ENCODE measurements at places on chromosomes 16 and 17.

DNA sequence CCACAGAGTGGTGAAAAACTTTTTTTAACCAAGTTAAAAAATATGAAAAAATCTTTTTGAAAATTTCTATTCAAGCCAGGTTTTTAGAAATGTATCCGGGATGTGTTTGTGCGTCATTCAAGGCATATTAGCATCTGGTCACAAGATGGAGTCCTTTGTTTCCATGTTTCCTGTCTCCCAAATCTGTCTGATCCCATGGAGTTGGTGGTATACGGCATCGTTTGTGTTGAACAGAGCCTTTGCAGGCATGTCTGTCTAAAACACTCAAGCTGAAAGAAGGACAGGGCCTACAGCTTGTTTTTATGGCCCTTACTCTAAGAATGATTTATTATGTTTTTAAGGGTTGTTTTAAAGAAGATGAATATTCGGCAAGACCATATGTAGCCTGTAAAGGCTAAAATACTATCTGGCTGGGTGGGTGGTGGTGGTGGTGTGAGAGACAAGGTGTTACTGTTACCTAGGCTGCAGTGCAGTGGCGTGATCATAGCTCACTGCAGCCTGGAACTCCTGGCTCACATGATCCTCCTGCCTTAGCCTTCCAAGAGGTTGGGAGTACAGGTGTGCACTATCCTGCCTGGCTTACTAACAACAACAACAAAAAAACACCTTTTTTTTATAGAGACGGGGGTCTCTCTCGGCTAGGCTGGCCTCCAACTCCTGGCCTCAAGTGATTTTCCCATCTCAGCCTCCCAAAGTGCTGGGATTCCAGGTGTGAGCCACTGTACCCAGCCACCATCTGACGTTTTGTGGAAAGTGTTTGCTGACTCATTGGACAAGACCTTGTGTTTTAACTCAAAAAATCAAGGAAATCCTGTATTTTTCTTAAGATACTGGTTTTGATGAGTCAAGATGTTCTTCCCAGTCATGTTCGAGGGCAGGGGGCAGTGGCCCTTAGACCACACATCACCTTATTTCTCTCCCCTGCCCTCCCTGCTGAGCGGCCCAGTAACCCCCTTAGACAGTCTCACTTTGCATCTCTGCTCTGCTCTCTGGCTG, 52.2 kb downstream of the NDE1 start:
- DNase-seq: no peak

DNA sequence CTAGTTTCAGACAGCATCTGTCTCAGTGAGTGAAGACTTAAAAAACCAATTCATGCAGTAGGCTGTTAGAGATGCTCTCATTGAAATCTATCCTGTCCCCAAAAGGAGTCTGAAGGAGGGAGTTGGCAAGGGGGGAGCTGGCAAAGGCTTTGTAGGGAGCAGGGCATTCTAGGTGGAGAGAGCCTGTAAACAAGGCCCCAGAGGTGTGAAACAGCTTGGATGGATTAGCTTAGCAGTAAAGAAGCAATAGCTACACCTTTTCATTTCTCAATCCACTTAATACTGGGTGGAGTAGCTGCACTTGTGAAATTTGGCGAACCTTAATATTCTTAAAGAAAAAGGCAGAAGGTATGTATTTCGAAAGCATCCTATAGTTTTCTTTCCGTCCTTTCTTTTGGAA, 61.8 kb downstream of the KSR1 start:
- no peak for DNase-seq

DNA sequence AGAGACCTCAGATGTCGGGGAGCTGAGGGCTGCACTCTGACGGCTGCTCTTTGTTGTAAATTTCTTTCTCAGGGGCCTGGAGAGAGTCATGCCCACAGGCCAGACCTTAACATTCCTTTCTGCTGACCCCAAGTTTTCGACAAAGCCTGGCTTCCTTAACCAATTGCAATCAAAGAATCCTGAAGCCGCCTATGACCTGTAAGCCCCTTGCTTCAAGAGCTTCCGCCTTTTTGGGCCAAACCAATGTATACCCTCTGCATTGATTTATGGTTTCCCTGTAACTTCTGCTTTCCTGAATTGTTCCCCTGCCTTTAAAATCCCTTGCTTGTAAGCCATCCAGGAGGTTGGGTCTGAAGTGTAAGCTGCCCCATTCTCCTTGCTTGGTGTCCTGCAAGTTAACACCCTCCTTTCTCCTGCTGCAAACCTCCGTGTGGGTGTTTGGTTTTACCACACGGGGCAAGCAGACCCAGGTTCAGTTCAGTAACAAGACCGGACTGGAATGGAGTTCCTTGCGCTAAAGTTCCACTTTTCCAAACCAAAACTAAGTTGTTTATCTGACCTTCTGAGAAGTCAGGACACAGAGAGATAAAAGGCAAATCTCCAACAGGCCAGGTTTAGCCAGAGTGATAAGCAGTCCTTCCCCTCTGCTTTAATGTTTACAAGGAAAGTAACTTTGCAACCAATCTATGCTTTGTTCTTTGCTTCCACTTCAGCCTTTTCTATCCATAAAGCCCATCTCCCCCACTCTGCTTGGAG, 141.6 kb downstream of the KCNJ12 start:
- no peak for DNase-seq

- no peak for DNase-seq
Measured at GRCh38 chr16:30147843-30148510, 25.0 kb upstream of the MAPK3 start.

- no peak for DNase-seq
Measured at GRCh38 chr16:55846598-55847346, 13.9 kb upstream of the CES1 start.

DNA sequence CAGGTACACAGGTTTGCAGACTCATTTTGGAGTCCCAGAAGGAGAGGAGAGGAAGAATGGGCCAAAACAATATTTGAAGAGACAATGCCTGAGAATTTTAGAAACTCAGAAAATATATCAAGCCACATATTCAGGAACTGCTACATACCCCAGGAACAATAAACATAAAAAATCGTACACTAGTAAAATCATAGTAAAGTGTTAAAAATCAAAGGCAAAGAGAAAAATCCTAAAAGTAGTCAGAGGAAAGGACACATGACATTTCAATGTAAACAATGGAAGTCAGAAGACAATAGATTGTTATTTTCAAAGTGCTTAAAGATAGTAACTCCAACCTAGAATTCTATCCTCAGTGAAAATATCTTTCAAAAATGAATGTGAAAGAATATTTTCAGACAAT, 28.5 kb upstream of the NACA2 start:
- no peak for DNase-seq

GRCh38 chr16:82738699-82739098, 111.9 kb downstream of the CDH13 start:
- no peak for DNase-seq

DNA sequence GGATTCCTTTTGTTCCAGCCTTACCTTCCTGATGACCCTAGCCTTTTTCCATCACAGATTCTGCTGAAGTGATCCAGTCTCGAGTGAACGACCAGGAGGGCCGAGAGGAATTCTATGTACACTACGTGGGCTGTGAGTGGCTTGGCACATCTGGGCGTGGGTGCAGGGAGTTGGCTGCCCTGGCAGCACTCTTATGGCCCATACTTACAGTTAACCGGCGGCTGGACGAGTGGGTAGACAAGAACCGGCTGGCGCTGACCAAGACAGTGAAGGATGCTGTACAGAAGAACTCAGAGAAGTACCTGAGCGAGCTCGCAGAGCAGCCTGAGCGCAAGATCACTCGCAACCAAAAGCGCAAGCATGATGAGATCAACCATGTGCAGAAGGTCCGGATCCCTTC, 2.7 kb downstream of the KAT8 start:
- no peak for DNase-seq

- no peak for DNase-seq
Measured at GRCh38 chr16:55329791-55330428, 5.9 kb downstream of the IRX6 start.

- DNase-seq: no peak
Measured at GRCh38 chr17:10197362-10197720, 1.1 kb downstream of the GAS7 start.

GRCh38 chr17:50842506-50843149, 7.2 kb downstream of the WFIKKN2 start:
- DNase-seq: no peak

- DNase-seq: no peak
Measured at GRCh38 chr17:64061178-64061898, 40.9 kb upstream of the ICAM2 start.

DNA sequence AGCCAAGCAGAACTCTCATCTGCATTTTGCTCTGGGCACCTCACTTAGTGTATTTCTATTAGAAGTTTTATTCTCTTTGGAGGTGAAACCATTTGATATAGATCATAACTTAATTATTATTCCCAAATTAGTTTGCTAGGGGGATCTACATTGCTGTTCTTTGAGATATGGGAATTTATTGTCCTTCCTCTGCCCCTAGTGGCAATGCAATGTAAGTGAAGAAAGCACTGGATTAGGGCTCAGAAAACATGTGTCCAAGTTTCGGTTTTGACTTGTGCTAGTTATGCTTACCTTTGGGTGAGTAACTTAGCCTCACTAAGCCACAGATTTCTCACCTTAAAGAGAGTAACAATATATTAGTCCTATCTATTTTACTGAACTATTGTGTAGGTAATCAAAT, 2.9 kb downstream of the KRT39 start:
- no peak for DNase-seq

- DNase-seq: peak; percentile 18
Measured at GRCh38 chr17:38667099-38667786, 7.5 kb downstream of the EPOP start.

DNA sequence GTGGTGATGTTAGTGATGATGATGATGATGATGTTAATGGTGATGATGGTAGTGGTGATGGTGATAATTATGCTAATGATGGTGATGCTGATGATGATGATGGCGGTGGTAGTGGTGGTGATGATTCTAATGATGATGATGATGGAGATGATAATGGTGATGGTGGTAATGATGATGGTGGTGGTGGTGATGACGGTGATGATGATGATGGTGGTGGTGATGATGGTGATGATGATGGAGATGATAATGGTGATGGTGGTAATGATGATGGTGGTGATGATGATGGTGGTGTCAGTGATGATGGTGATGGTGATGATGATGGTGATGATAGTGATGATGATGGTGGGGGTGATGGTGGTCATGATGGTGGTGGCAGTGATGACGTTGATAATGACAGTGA, 132.5 kb downstream of the DNAH9 start:
- DNase-seq: no peak

DNA sequence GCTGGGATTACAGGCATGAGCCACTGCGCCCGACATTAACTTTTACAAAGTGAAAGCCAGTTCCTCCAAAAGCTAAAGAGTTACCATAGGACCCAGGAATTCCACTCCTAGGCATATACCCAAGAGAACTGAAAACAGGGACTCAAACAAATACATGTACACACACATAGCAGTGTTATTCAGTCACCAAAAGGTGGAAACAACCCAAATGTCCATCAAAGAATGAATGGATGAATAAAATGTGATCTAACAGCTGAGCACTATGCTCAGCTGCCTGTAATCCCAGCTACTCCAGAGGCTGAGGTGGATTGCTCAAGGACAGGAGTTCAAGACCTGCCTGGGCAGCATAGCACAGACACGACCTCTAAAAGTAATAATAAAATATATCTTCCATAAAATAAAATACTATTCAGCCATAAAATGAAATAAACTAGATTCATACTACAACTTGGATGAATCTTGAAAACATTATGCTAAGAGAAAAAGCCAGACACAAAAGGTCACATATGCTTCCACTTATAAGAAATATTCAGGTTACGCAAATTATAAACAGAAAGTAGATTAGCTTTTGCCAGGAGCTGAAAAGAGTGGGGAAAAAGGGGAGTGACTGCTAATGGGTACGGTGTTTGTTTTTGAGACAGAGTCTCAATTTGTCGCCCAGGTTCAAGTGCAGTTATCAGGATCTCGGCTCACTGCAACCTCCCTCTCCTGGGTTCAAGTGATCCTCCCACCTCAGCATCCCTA, 9.3 kb upstream of the USP7 start:
- DNase-seq: no peak

DNA sequence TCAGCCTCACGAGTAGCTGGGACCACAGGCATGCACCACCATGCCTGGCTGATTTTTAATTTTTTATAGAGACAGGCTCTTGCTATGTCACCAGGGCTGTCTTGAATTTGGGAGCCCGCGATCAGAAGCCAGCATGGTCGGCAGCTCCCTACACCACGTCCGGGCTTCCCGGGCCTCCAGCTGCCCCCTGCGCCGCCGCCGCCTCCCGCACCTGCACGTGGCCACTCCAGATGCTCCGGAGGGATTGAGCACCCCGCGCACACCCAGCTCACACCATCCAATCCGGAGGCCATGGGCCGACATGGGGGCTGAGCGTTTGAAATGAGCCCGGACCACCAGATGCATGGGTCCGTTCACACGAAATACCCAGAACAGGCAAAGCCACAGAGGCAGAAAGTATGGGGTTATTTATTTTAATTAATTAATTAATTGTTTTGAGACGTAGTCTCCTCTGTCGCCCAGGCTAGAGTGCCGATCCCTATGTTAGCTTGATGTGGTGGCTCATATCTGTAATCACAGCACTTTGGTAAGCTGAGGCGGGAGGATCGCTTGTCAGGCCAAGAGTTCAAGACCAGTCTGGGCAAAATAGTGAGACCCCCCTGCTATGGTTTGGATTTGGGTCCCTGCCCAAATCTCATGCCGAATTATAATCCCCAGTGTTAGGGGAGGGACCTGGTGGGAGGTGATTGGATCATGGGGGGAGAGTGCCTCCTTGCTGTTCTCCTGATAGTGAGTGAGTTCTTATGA, 17.1 kb upstream of the PDXDC1 start:
- no peak for DNase-seq

DNA sequence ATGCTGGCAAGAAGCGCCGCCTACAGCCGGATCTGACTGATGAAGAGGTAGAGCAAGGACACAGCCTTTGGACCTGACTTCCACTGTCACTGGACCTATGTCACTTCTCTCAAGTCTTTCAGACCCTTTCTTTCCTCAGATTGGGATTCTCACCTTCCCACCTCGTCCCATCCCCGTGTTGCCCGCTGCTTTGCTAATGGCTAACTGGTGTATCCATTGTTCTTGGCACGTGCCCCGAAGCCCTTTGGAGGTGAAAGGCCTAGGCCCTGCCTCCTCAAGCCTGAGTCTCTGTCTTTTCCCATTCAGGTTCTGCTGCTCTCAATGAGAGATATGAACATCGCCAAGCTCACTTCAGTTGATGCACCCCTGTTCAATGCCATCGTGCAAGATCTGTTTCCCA, 53.3 kb upstream of the KDM6B start:
- no peak for DNase-seq

DNA sequence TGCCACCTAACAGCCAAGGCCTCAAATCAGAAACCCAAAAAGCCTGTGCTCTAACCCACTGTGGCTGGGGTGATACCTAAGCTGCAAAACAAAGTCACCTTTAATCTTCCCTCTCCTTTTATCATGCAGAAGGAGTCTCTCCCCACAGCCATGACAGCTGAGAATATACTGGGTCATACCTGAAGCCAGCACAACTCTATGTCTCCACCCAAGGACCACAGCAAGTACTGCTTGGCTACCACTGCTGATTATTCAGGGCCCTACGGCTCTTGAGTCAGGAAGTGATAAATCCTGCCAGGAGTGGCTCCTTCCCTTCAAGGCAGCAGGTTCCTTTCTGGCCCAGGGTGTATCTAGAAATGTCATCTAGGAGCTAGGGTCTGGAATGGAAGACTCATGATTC, 151.5 kb upstream of the TOM1L1 start:
- no peak for DNase-seq

- no peak for DNase-seq
Measured at GRCh38 chr17:60392845-60393702, 1.1 kb upstream of the USP32 start.
